Fibroblast of the aortic adventitia (primary cell): ENCODE measurements at places on chromosomes 12 and 14.
A peak's percentile ranks its signal among the peaks of the same experiment; 100 is the strongest.

DNA sequence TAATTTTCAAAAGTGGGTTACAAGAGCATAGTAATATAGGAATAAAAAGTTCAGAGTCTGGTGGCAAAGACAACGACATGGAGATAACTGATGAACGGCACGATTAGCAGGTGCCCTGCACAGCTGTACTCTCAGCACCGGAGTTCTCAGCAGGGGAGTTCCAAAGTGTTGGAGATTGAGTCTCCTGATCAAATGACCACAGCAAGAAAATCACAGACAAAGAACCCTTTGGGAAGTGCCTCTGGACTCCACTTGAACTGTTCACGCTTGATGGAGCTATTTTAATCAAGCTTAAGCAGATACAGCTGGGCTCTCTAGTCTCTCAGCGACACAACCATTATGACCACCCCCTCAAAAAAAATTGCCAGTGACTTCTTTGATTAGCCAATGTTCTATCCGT, 153.1 kb downstream of the ALG10B start:
- DNase-seq, result no peak

DNA sequence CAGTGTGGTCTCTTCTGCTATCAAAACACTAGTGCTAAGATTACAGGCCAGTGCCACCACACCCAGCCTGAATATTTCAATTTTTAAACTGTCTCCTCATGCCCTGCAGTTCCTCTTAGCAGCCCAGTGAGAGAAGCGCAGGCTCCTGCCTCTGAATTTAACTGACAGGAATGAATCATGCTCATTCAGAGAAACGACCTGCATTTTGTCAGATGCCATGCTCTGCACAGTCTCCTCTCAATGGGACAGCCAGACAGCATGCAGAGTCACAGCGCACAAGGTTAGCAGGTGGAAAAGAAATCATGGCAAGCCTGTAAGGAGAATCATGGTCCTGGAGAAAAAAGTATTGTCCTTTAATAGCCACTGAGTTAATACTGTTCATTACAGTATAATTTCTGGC, 691.0 kb upstream of the SEL1L start:
- no peak for DNase-seq

DNA sequence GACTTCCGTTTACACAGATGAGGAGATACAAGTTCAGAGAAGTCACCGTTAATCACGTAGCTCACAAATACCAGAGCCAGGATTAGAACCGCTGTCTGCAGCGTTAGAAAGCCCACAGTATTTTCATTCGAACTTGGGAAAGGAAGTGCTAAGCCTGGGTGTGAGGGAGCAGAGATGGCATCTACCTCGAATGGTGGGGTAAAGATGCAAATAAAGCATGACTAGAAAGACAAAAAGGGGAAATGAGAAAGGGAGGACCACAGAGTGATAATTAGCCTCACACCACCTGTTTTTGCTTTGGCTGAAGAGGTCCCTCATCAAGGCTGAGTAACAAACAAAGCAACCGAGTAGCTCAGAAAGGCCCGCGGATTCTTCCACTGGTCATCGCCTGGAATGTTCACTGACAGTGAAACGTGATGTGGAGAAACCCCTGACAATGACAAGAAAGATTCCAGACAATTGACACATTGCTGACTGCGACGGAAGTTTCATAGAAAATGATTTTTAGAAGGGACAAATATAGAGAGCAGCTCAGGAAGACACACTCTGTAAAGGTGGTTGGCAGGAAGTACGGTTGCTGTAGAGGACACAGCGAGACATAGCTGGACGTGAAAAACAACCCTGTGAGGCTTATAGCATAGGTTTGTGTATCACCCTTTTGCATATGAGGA, 31.5 kb upstream of the BHLHE41 start:
- DNase-seq, result no peak

DNA sequence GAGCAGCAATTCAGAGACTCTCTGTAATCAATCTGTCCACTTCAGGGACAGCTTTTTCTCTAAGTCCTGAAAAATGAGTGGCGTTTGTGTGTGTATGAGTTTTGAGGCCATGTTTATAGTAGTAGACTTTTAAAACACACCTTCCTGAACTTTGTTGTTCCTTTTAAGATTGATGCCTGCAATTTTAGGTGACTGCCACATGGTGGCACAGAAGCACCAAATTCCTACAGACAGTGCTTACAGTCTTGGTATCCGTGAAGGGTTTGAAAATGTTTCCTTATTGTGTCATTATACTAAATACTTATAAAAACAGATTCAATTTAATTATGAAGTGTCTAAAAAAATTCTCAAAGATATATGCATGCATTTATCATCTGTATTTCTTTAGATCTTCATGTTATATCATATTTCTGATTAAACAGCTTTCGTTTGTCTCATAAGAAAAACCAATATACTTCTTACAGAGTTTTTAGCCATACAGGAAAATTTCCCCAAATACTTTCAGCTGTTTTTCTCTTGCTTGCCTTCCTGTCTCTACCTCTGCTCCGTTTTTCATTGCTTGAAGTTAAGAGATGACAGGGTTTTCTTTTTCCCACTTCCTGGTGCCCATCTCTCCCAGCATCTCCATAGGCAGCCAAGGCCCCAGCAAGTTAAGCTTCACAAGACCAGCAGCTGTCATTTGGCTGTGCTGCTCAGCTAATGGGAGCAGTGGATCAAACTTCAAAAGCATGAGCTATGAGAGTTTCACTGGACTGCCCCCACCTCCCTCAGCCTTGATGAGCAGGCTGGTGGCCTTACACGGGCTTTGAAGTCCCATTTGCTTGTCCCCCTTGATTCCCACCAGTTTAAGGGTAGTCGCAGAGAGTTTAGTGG, 259.6 kb downstream of the AKAP6 start:
- peak; percentile 73 for DNase-seq
